ENCODE measurements at places on chromosomes 11 and 22. TPM values are rescaled to one million over a fixed set of nuclear protein-coding genes. Genes with fewer than 3 reads are reported as not detected.

Gene MMP3
- not detected for total RNA-seq

Gene ENTHD1
- total RNA-seq: not detected

Gene CLTCL1
- total RNA-seq: 18.2 TPM

Gene LPXN
- 4.4 TPM for total RNA-seq

Gene RIMBP3C
- total RNA-seq: 1.3 TPM

Gene ANO1
- total RNA-seq: not detected

Gene MS4A3
- total RNA-seq: not detected

Gene CHRNA10
- 2.8 TPM for total RNA-seq

Gene TRIOBP
- 35.7 TPM for total RNA-seq

Gene OR10A2
- total RNA-seq: not detected

Gene RCOR2
- total RNA-seq: 16.0 TPM

Gene NXPE1
- not detected for total RNA-seq

Gene XKR3
- not detected for total RNA-seq

Gene MYEOV
- total RNA-seq: not detected

Gene PRSS23
- total RNA-seq: 10.3 TPM

Gene OR52A1
- not detected for total RNA-seq

Gene PRCP
- total RNA-seq: 26.6 TPM

Gene OR5B21
- not detected for total RNA-seq

Gene GLB1L2
- total RNA-seq: 2.2 TPM

Gene TRPM5
- not detected for total RNA-seq

Gene OR4A16
- total RNA-seq: not detected

Gene NXPE2
- 0.94 TPM for total RNA-seq

Gene PSMA1
- total RNA-seq: 115 TPM

Gene VPREB1
- not detected for total RNA-seq

Gene OR5P2
- not detected for total RNA-seq

Gene PITPNB
- 58.8 TPM for total RNA-seq

Gene TXN2
- total RNA-seq: 13.1 TPM

Gene CCDC15
- 3.8 TPM for total RNA-seq

Gene PRDM10
- 19.1 TPM for total RNA-seq

Gene OR51I1
- 2.5 TPM for total RNA-seq

Gene SOX10
- 3.4 TPM for total RNA-seq

Gene TUBA8
- 4.1 TPM for total RNA-seq

Gene LRRC74B
- total RNA-seq: 0.31 TPM

Gene KDM2A
- total RNA-seq: 109 TPM

Gene MAP6
- total RNA-seq: 137 TPM

Gene RNF214
- 37.9 TPM for total RNA-seq

Gene C11orf87
- 25.4 TPM for total RNA-seq

Gene DNAJB13
- 1.3 TPM for total RNA-seq

Gene PTGDR2
- 1.3 TPM for total RNA-seq

Measured in parietal lobe (tissue), 2 donors.